Frontal cortex (tissue), 4 donors: ENCODE measurements at places on chromosomes 4 and X. TPM values are rescaled to one million over a fixed set of nuclear protein-coding genes. Genes with fewer than 3 reads are reported as not detected.

DNA sequence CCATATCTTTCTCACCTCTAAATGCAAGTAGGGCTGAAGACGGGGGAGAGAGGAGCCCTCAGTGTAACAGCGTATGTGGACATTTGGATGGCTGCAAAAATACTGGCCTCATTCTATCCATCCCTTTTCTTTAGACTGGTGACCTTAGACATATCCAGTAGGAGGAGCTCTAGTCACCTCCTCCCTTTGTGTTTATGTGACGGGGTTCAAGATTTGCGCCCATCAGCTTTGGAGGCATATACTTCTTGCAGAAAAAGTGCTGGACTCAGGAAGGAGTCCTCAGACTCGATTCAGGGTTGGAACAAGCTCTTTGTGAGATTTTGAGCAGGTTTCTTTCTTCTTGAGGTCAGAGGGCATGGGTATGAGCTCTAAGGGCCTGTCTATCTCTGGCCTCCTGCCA, 86.2 kb downstream of the MAMLD1 start:
- no peak for DNase-seq

GRCh38 chr4:157792716-157793115, 380.1 kb downstream of the GASK1B start:
- no peak for DNase-seq

DNA sequence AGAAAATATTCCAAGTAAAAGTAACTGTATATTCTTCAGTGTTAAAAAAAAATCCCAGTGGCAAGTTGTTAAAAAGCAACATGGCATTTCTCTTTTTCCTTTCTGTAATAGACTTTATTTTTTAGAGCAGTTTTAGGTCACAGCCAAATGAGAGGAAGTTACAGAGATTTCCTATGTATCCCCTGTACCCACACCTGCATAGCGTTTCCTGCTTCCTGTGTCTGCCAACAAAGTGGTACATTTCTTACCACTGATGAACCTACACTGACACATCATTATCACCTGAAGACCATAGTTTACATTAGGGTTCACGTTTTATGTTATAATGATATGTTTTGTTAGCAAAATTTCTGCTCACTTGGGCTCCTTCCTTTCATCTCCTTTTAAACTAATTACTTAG, 124.7 kb downstream of the GPAT3 start:
- no peak for DNase-seq

DNA sequence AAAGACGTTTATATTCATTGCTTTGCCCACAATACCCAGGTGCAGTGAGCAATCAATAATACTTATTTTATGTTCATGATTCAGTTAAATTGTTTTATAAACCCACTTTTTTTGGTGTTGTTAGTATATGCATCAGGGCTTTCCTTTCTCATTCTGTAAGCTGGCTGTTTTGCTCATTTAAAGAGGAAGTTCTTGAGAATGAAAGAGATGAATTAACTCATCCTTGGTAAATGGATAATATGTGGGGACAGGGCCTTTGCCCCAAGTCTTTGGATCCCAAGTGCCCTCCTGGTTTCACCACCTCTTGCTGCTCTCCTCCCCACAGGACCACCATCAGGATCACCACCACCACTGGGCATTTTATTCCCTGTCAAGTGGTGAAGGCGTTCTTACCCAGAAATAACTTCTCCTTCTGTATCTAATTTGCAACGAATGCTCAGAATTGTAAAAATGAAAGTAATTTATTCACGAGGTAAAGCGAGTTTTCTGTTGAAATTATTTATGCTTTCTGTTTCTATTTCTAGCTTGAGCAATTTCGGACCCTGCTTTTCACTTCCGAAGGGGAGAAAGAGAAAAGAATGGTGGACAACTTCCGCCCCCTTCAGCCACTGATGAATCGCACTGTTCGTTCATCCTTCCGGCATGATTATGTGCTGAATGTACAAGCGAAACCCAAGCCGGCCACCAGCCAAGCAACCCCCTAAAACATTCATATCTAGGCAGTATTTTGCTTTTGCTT, 8.2 kb upstream of the ZRSR2 start:
- DNase-seq: no peak

- no peak for DNase-seq
Observed at GRCh38 chrX:134895805-134896581, 94.8 kb upstream of the SMIM10 start.

- DNase-seq: no peak
Observed at GRCh38 chr4:142777045-142777743, 68.9 kb downstream of the INPP4B start.

DNA sequence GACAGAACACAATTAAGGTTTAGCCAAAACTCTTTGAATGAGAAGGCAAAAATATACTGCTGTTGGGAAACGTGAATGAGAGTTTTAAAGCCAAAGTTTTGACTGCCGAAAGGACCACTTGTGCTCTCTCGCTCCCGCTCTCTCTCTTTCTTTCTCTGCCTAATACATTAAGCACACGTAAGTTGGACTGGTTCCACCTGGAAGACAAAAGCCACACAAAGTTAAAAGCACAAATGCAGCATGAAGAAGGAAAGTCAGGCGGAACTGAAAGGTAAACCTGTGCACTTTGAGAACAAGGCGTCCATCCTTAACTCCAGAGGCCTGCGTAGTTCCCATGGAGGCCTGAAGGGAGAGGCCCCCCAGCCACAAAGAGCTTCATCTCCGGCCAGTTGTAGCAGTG, 1.9 kb downstream of the DCAF12L2 start:
- DNase-seq: no peak

- DNase-seq: no peak
Observed at GRCh38 chr4:19707876-19708275, 543.8 kb upstream of the SLIT2 start.

GRCh38 chrX:150805736-150806135, 92.7 kb downstream of the CD99L2 start:
- DNase-seq: no peak

DNA sequence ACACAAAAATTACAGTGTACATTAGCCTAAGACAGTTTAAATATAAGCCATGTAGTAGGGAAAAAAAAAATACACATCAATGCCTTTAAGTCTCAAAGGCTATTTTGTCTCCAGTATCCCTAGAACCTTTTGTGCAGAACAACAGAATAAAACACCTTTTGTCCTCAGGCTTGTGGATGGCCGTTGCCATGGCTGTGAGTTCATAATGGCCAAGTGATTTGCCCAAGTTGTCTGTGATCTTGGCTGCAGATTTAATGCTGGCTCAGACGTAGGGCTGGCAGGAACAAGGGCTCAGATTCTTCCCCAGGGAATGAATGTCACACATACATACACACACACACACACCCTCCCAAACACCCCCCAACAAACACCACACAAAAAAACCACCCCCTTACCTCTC, 25.3 kb downstream of the GPM6B start:
- DNase-seq: peak; percentile 9

- no peak for DNase-seq
Observed at GRCh38 chr4:154126276-154126675, 337.4 kb upstream of the SFRP2 start.

GRCh38 chr4:81839347-81840042, 367.8 kb upstream of the RASGEF1B start:
- no peak for DNase-seq

- no peak for DNase-seq
Observed at GRCh38 chr4:33255094-33255493, 2534.9 kb downstream of the PCDH7 start.

DNA sequence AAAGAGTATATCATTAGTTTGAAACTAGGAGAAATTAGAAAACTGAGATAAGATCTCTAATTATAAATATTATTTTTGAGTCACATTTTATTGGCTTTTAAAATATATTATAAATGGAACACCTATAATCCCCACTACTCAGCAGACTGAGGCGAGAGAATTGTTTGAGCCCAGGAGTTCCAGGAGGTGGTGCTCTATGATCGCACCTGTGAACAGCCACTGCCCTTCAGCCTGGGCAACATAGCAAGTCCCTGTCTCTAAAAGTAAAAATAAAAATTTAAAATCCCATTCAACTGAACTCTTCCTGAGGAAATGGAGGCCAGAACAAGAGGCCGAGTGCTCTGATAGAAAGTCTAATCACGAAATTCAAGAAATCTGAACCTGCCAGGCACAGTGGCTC, 6.3 kb upstream of the C4orf36 start:
- no peak for DNase-seq

DNA sequence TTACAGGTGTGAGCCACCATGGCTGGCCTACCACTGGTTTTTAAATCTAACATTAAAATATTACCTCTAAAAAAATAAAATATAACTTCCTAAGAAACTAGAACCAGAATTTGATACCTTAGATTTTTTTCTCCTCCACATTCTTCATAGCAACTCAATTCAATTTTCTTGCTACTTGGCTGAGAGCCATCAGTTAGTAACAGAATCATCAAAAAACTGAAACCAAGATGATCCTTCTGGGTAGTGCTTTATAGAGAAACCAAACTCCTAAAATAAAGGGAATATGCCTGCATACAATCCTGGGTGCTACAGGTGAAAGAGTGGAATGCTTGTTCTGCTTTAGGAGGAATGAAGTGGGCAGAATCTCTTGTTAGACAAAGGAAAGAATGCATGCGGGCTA, 64.4 kb downstream of the RPS3A start:
- no peak for DNase-seq

DNA sequence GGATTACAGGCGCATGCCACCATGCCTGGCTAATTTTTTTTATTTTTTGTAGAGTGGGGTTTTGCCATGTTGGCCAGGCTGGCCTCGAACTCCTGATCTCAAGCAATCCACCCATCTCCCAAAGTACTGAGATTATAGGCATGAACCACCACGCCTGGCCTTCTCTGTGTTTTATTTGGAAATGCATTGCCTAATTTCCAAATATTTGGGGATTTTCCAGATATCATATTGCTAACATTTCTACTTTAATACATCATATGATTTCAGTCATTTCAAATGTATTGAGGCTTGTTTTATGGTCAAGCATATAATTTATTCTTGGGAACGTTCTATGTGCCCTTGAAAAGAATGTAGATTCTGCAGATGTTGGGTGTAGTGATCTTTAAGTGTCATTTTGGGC, 38.8 kb downstream of the FGF2 start:
- no peak for DNase-seq

DNA sequence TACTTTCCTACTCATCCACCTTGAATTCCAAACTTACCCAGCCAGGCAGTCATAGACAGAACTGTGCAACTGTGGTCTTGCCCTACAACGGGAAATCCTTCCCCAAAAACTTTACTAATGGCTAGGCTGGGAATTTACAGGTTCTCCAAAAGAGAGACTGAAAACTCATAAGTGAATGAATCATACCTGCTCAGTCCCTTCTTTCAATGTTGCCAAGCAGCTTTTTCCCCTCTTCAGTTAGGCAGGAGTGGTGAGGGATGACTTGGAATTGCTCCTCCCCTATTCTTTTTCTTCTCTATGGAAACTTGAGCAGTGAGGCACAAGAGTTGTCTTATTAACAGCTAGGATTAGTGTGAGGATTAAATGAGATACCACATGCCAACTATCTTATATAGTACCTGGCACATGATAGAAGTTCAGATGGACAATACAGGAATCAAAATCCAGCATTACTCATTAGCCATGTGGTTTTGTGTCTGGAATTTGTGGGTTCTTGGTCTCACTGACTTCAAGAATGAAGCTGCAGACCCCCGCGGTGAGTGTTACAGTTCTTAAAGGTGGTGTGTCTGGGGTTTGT, 105.9 kb downstream of the TEX13A start:
- no peak for DNase-seq

DNA sequence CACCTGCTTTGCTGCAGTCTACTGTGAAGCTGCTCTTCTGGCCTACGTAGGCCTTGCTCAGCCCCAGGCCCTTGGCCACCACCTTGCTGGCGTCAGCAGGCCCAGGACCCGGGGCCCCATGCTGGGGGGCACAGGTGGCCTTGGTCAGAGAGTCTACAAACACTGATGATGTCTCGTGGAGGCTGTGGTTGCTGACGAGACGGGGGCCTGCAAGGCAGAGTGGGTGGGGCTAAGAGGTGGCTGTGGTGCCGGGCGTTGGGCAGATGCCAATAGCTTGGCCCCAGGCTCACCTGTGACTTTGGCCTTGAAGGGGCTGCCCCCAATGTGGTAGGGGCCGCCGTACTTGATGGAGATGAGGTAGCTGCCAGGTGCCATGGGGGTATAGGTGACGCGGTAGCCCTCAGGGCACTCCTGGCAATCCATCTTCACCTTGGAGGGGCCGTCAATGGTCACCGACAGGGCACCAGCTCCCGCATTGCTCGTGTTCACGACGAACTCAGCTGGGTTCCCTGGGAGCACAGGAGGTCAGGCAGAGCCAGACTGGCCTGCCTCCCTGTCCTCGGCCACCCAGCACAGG, 25.0 kb downstream of the FLNA start:
- no peak for DNase-seq

DNA sequence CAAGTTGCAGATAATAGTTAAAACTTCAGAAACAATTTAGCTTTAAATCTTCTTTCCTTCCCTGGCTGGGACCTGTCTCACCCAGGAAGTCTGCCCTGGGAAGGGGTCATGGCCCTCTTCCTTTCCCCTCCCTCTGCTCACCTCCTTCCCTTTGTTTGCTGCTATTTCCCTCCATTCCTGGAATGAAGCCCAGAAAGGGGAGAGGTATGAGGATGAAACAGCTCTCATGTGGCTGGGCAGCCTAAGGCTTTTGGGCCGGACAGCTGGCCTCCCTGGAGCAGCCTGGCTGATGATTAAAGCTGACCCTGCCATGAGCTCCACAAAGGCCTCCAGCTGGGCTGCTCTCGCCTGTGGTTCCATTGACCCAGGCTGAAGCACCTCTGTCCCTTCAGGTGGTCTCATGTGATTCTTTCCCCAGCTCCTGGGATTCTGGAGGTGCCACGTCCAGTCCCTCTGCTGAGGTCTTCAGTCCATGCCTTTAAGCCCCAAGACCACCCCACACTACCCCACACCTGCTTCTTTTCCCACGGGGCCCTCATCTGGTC, 202.1 kb downstream of the PTTG2 start:
- DNase-seq: no peak

GRCh38 chr4:143256456-143256855, 71.7 kb downstream of the USP38 start:
- DNase-seq: no peak

DNA sequence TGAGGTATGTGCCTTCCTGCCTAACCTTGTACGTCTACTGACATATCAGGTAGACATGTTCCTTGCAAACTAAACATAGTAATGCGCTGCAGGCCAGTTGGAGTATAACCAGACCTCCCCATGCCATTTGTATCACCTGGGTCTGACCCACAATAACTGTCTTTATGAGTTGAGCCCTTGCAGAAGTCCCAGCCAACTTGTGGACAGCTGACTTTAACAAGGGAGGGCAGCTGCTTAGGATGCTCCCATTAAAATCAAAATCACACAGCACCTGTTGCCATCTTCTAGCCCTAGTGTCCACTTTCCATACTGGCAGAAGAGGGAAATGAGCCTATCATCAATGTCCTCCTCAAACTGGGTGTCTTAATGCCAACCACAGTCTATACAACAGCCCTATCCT, 41.6 kb downstream of the KANTR start:
- no peak for DNase-seq

- DNase-seq: no peak
Observed at GRCh38 chrX:119552508-119552907, 12.7 kb downstream of the STEEP1 start.

P2RY4 gene
- not detected for total RNA-seq

IGSF1 gene
- 0.82 TPM for total RNA-seq

OPRPN gene
- not detected for total RNA-seq

CYBB gene
- total RNA-seq: 10.6 TPM

RHOXF2B gene
- not detected for total RNA-seq

TMEM35A gene
- 98.2 TPM for total RNA-seq

SH3D19 gene
- total RNA-seq: 8.2 TPM

AMTN gene
- not detected for total RNA-seq
